ENCODE measurements at places on chromosomes 11 and 22.

DNA sequence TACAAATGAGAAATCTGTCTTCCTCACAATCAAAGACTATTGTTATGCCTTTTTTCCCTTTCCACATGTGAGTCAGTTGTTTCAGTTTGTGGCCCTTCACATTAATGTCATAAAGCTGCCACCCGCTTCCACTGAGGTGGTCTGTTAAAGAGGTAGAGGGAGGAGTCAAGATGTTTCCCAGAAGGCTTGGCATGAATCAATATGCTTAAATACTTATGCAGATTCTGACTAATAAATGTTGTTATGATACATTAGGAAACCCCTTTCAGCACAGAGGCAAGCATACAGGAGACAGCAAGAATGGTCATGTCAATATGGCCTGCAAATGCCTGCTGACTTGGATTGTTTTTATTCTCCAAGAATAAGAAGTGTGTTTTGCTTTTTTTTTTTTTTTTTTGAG, 6.5 kb downstream of the RTN3 start:
- DNase-seq, result no peak

GRCh38 chr11:77705195-77705875, 67.7 kb upstream of the CLNS1A start:
- no peak for DNase-seq

DNA sequence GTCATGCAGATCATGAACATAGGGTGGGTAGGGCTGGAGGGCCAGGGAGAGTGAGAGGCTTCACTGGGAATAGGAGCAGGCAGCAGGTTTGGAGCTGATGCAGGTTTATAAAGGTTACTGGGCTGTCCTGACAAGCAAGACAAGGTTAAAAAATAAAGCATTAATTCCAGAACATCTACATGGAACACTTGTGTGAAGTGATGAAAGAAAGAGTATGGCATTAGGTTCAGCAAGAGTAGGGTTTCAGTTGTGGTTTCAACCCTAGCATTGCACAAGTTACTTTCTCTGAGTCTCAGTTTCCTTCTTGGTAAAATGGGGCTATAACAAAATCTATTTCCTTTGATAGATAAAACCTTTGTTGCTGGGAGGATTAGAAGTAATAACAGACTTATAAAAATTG, 114.6 kb upstream of the SESN3 start:
- DNase-seq, result no peak

DNA sequence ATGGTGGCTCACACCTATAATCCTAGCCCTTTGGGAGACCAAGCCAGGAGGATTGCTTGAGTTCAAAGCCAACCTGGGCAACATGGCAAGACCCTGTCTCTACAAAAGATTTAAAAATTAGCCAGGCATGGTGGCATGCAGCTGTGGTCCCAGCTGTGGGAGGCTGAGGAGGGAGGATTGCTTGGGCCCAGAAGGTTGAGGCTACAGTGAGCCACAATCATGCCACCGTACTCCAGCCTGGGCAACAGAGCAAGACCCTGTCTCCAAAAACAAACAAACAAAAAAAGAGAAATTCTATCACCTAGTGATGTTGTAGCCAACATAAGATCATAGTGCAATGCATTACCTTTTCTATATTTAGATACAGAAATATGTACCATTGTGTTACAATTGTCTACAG, 113.8 kb downstream of the NAT10 start:
- no peak for DNase-seq

GRCh38 chr11:13384908-13385640, 77.9 kb downstream of the BTBD10 start:
- no peak for DNase-seq

- DNase-seq, result no peak
These were observed 6.0 kb downstream of the PKNOX2 start for GRCh38 chr11:125170510-125171031.

DNA sequence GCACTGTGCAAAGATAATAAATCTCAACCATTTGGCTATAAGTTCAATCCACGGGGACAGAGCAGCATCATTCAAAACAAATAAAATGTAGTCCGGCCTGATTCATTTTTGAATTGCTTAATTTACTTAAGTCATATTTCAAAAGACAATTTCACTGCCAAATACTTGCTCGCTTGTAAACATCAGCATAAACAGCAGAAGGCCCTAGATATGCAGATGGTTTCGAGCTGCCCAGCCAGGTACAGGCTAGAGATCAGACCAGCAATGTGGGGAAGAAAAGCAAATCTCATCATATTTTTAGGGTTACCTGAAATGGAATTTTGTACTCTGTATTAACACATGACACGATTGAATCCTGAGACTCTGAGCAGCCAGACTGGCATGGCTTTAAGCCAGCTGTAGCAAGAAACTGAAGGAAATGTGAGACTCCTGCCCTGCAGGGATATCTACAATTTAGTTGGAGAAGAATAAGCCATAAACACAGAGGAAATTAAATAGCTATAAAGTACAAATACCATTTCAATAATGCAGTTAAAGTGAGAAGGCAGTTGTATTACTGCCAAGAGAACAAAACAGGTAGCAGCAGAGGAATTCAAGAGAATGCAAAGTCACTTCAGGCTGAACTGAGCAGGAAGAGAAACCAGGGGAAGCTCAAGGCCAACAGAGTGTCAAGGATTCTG, 440.3 kb downstream of the ETS1 start:
- DNase-seq, result no peak

GRCh38 chr11:34154059-34154875, 48.8 kb downstream of the NAT10 start:
- DNase-seq, result no peak

- DNase-seq, result no peak
These were observed 56.1 kb upstream of the TIMP3 start for GRCh38 chr22:32745251-32745995.

- DNase-seq, result no peak
These were observed 28.4 kb downstream of the CDON start for GRCh38 chr11:126034039-126034932.

DNA sequence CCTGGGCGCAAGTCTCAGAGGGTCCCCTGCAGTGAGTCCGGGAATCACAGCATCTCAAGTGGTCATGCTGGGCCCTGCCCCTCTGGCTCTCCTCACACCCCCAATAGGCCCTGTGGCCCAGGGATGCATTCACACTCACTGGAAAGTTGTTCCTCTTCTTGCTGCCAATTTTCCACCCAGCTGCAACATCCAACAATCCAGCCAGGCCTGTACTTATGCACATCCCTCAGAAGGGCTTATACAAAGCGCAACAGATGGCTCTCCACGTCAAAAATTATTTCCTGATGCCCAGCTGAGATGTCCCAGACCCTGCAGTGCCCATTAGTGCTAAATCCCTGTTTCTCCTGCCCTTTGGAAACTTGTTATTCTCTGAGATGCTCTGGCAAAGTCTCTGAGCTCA, 407.8 kb upstream of the NARS2 start:
- DNase-seq, result no peak

- DNase-seq, result no peak
These were observed 16.7 kb downstream of the CLDN5 start for GRCh38 chr22:19507534-19507861.
